ENCODE measurements at places on chromosomes 12 and 14.

- DNase-seq = no peak
Observed at GRCh38 chr12:85147331-85147730, 111.2 kb downstream of the LRRIQ1 start.

- peak; percentile 93 for DNase-seq
Observed at GRCh38 chr14:38065106-38065762, 142.5 kb upstream of the SSTR1 start.

- no peak for DNase-seq
Observed at GRCh38 chr12:1865284-1865866, 45.0 kb downstream of the LRTM2 start.

GRCh38 chr14:31244626-31245025 lies 37.0 kb upstream of the HECTD1 start:
- no peak for DNase-seq

- no peak for DNase-seq
Observed at GRCh38 chr12:94674835-94675234, 24.5 kb upstream of the TMCC3 start.

GRCh38 chr14:99733540-99734405 lies 49.7 kb downstream of the CYP46A1 start:
- DNase-seq = no peak

DNA sequence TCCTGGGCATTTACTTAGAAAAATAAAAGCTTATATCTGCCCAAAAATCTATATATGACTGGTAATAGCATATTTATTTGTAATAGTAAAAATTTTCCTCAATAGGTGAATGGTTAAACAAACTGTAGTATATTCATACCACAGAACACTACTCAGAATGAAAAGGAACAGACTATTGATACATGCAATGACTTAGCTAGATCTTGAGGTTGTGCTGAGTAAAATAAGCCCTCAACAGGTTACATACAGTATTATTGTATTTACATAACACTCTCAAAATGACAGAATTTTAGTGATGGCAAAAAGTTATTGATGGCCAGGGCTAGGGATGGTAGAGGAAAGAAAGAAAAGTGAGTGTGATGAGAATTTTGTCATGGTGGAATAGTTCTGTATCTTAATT lies 178.4 kb downstream of the BMP4 start:
- no peak for DNase-seq

DNA sequence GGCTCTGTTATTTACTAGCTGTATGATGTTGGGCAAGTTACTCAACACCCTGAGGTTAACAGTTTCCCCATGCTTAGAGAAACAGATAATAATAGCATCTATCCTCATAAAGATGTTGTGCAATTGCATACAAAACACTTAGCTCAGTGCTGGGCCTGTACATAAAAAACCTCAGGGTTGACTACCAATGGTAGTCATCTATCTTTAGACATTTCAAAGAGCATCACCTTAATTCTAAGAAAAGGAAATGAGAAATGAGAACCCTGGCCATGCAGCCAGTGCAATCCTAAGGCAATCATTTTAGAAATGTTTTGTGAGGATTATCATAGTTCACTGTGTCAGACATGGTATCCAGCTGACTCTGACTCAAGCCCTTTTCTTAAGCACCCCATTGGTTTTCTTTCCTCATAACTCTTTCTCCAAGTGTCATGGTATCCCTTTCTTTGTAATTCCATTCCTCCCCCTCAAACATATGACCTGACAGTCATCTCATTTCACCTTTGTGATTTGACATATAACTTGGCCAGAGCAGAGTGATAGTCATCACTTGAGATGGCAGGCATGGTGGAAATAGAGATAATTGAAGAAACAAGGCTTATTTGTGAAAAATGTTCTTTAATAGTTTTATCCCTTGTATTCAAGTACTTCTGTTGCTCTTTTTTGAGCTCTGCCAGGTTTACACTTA lies 29.5 kb upstream of the OSBPL8 start:
- peak; percentile 40 for DNase-seq

- DNase-seq = peak; percentile 33
Observed at GRCh38 chr14:103122947-103123633, at the start of gene TNFAIP2. TSS of gene TNFAIP2 (plus strand) at chr14:103123461. CDS start at chr14:103126458, 2,997 bp downstream.

DNA sequence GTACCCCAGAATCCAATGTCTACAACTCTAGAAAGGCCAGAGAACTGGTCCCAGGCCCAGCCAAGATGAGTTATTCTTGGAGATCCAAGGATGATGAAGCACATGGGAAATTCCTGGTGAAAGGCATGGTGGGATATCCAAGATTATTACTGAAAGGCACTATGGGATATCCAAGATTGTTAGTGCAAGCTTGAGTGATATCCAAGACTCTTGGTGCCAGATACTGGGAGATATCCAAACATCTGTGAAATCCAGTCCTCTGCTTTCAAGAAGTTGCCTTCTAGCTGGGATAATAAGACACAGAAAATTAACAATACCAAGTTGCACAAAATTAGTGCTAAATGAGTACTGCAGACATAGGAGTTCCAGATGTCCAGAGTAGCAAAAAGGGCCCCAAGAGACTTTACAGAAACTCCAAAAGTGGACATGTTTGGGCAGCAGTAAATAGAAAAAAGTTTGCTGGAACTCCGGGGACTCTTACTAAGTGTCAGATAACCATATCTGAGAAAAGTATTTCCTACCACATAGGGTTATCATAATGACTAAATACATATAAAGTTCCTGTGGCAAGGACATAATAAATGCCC lies 34.6 kb downstream of the PHLDA1 start:
- no peak for DNase-seq

GRCh38 chr12:76020281-76020680 lies 11.3 kb downstream of the PHLDA1 start:
- peak; percentile 76 for DNase-seq

- DNase-seq = no peak
Observed at GRCh38 chr12:121805171-121806008, 1.6 kb downstream of the SETD1B start.

DNA sequence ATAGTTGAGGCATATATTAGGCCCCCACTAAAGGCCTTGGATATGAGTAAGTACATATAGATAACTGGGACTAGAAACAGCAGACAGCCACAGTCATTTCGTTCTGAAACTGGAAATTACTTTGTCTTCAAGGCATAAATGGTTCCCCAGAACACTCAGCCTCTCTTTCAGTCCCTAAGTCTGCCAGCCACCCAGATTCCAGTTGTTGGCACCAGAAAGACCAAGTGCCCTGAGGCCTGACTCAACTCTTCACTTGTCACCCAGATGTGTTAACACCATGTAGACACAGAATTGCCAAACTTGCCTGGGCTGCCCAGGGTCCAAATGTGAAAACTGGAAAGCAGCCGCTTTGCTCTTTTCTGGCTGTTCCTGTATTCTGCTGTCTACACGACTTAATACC lies 3.0 kb upstream of the LGALS3 start:
- DNase-seq = no peak

DNA sequence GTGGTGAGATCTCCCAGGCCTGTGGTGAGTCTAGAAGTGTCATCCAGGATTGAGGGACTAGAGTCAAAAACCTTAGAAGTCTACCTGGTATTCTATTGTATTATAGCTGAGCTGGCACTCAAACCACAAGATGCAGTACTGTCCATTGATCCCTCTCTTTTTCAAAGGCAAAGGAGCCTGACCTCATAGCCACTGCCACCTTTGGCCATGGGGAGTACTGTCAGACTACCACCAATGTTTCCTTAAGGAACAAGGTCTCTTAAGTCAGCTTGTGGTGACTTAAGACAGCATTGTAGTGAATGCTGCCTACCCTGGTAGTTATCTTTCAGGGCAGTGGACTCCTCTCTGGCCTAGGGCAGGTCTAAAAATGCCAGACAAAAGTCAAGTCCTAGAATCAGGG lies 878.0 kb upstream of the MDGA2 start:
- DNase-seq = no peak

- no peak for DNase-seq
Observed at GRCh38 chr12:66596199-66596598, 82.7 kb downstream of the GRIP1 start.

DNA sequence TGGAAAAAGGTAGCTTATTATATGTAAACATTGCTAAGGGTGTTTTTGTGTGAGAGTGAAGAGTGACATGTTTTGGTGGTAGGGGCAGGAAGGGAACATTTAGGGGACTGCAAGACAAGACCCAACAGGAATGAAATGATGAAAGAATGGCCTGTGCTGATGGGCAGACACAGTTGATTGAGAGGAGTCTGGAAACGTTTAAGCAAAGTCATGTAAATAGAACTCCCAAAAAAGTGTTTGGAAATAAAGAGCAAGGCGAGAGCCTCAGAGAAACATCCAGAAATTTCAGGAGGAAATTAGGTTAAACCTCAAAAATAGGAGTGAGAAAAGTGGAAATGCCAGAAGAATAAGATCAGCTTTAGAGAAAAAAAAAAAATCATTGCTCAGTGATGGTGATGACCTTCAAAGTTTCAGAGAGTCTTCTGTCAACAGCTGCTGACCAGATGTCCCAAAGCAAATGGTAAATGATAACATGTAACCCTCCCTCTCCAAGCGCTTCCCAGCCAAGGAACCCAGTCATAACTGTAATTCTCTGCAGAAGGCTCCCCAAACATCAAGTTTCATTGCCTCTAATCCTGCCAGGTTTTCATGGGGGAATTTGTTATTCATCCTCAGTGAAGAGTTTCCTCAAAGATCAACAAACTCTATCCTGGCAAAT lies 223.2 kb upstream of the FAR2 start:
- DNase-seq = no peak

GRCh38 chr12:38508246-38508645 lies 191.7 kb downstream of the ALG10B start:
- no peak for DNase-seq

DNA sequence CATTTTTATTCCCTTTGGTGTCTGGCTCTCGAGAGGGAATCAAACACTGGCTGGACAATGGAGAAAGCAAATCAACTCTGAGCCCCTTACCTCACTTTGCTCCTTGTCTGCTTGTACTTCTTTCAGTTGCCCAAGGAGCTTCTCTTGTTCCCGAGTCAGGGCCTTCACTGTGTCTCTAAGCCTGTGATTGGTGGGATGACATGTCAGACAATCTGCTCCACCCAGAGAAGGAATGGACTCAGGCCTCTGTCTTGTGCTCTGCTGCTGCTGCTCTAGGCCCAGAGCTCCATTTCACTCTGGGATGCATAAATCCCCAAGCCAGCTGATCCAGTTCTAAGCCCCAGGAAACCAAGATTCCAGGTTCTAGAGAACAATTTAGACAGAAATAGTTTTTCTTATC lies 7.6 kb downstream of the CALCOCO1 start:
- no peak for DNase-seq

DNA sequence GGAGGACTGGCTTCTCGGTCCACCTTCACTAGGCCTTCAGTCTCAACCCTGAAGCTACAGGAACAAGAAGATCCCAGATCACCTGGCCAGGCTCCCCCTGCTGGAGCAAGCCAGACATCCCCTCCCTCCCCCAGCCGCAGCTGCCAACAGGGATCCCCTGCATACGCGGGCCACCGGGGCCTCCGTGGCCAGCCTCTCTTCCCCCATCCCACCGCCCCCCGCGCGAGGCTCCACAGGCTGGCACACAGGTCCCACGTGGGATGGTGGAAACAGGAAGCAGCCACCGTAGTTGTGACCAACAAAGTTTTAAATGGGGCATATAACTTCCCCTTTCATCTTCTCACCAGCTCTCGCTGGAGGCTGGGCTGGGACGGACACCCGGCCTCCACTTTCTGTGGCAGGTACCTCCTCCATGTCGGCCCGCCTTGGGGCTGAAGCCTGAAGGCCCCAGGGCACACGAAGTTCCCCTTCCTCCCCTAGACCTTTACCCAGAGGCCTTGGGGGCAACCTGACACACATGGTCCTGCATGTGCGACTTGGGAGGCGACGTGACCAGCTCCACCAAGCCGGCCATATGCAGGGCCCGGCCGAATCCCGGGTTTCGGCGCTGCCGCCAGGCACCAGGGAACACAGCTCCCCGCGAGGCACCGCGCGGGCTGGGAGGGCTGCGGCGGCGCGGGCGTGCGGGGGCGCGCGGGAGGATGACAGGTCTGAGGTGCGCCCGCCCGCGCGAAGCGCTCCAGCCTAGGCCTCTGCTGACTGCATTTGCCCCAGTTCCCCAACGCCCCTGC lies 44.4 kb upstream of the PNMA1 start:
- peak; percentile 80 for DNase-seq

DNA sequence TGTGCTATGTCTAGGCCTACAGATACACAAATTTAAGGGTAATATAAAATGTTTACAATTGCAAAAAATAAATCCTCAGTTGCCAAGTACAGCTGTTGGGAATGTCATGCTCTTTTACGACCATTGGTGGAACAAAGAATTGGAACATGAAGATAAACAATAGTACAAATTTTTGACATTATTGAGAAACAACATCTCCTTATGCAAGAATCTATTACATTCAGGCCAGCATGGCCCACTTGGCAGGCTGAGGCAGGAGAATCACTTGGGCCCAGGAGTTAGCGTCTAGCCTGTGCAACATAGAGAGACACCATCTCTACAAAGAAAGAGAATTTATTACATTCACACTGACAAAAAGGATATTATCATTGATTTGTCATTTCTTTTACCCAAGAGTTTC lies 135.9 kb upstream of the NTF3 start:
- DNase-seq = no peak

GRCh38 chr14:101982621-101983020 lies 18.2 kb downstream of the DYNC1H1 start:
- DNase-seq = no peak

DNA sequence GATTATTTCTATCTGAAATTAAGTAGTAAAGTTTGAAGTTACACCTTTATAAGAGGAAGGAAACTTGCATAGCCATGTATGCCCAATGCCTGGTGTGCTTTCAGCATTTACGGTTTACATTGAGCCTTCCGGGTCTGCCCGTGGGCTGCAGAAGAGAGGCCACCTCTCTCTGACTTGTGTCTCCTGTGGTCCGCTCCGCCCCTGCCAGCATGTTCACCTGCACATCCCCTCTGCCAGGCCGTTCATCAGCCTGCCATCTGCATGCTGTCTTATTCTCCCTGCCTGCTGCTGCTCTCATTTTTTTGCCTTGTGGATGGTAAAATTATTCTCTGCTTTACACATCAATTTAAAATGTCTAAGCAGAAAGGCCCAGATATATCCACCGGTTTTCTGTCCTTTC lies 41.5 kb upstream of the DYNC1H1 start:
- DNase-seq = no peak

- DNase-seq = no peak
Observed at GRCh38 chr12:52141306-52141705, 50.5 kb downstream of the KRT80 start.

DNA sequence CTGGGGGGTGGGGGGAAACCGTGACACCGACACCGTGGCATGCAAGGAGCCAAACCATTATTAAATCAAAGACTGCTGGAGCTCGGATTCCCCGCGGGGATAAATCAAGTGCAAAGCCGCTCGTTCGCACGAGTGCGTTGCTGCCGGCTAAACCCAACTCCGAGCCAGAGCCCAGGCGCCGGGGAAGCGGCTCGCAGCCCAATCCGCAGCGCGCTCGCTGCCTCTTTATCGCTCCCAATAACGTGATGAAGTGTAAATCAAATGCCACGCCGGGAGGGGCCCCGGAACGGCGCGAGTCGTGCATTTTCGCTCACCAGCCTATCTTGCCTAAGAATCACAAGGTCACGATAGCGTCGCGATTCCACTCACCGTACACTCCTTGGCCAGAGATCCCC lies 1.3 kb downstream of the MDGA2 start:
- DNase-seq = no peak

All from CD4-positive, alpha-beta T cell treated with Interferon alpha-2 for 1 hour (primary cell).